NCI-H146 (cell line): ENCODE measurements at places on chromosomes 6 and 20.

DNA sequence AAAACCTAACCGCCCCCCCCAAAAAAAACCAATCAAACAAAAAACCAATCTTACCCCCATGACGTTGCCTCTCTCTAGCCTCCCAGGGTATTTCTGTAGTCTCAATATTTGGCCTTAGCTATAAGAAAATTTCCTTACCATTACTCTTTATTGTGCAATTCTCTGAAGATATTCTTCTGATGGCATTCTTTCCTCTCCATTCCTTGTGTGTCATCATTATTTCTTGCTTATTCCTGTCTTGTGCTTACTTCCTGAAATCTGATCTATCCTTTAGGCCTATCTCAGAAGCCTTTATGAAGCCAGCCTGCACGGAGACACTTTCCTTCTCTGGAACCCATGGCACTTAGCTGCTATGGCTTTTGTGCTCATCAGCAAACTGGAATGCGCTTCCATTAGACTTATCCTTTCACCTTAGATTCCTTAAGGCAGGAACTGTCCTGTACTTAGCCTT, 65.9 kb upstream of the DDR1 start:
- DNase-seq: no peak

DNA sequence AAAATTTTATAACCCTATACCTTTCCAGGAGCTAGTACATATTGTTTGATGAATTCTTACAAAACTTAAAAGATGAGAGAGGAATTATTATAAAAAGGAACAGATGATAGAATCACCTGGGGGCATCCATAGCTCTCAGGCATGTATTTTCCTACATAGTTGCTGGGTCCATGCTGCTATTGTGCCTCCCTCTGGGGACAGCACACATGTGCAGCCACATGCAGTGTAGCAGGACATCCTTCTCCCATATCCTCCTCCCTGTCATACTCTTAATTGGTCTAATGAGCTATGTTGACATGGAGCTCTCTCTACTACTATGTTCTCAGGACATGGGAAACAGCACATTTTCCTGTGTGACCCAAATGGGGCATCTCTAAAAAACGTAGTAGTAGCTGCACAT, 898.2 kb upstream of the MAP3K7 start:
- no peak for DNase-seq

DNA sequence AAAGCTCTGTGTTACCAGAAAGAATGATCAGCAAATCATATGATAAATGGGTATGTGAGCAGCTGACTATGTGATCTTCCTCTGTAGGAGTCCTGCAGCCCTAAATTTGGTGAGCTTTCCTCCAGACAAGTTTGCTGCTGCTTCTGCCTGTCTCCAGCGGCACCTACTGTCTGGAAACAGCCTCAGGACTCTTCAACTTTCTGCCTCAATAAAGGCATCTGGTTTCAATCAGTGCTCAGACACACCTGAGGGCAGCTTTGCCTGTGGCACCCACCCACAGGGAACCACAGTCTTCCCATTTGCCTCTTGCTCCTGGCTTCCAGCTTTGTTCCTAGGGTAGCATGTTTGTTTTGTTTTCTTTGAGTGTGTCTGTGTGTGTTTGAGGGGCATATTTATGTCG, 727.9 kb upstream of the MAN1A1 start:
- no peak for DNase-seq

DNA sequence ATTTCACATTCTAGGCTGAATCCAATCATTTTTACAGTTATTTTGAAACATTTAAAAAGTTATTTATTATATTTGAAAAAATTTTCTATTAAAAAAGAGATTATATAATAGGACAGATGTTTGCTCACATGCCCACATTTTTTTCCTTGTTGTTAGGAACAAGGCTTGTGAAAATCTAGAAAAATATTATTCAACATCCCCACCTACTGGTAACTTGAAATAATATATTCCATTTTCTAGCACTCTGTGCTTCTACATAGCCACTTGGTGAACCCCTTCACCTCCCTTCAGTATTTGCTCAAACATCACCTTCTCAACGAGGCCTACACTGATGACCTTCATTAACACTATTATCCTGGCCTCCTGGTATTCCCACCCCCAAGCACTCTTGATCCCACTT, 18.3 kb upstream of the GPRC6A start:
- DNase-seq: peak; percentile 23

- peak; percentile 73 for DNase-seq
Measured at GRCh38 chr6:49556429-49556837, 6.0 kb downstream of the C6orf141 start.

- DNase-seq: no peak
Measured at GRCh38 chr6:38518511-38519304, 121.0 kb downstream of the BTBD9 start.

DNA sequence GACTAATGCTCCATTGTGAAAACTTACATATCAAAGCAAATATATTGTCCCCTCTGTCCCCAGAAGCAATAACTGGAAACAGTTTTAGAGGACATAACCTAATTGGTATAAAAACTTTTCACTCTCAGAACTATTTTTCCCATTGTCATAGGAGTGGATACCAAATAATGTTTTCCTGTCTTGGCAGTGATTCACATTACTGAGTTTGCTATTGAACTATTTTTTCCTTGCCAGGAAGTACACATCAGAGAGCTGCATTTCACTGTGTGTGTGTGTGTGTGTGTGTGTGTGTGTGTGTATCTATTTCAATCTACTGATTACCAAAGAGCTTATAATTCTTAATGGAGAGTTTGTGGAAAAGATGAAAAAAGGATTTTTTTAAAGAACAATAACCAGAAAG, 45.4 kb downstream of the AKAP12 start:
- no peak for DNase-seq

- no peak for DNase-seq
Measured at GRCh38 chr6:32752580-32752979, 10.8 kb downstream of the HLA-DQB2 start.

- no peak for DNase-seq
Measured at GRCh38 chr6:7628909-7629308, 38.9 kb downstream of the SNRNP48 start.

GRCh38 chr6:2485116-2485515, 239.7 kb upstream of the GMDS start:
- no peak for DNase-seq

DNA sequence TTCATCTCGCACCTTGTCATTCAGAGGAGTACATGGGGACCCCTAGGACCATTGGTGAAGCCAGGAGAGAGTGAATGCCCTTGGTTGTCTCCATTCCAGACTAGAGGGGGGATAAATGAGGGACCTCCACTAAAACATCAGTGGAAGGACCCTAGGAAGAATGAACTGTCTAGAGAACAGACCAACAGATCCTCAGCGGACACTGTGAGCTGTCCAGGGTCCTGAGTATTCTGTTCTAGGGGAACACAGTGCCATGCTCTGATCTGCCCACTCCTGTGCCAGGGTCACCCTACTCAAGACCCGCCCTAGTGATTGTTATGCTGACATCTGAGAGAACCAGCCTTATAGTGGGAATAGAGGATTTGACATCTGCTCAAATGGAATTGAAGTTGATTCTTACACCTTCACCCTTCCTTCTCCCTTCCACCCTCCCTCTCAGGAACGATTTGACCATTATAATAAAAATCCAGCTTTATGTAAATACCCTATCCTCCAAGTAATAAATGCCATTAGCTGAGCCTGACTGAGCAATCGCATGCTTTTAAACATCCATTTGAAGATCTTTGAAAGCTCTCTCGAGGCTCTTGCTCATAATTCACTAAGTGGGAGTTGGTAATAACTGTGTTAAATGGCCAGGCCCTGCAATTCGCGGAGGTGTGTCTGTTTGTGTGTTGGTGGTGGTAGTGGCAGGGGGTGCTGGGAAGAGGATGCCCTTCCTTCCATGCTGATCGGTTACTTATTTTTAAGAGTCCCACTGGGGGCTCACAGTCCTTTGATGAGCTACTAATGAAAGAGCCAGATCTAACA, 43.6 kb upstream of the SLC32A1 start:
- DNase-seq: no peak

GRCh38 chr6:1792989-1793388, 183.3 kb downstream of the FOXC1 start:
- peak; percentile 7 for DNase-seq

DNA sequence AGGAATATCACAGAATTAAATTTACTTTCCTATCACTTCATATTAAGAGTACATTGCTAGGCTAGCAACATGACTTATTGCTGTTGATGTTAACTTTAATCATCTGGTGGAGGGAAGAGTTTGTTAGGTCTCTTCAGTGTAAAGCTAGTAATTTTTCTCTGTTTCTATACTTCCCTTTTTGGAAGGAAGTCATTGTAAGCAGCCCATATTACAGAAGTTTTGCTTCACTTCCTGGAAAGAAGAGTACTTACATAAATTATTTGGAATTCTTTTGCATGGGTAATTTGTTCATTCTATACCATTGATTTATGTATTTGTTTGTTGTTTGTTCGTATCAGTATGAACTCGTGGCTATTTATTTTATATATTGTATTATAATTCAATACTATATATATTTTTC, 405.2 kb downstream of the RFPL4B start:
- DNase-seq: no peak

DNA sequence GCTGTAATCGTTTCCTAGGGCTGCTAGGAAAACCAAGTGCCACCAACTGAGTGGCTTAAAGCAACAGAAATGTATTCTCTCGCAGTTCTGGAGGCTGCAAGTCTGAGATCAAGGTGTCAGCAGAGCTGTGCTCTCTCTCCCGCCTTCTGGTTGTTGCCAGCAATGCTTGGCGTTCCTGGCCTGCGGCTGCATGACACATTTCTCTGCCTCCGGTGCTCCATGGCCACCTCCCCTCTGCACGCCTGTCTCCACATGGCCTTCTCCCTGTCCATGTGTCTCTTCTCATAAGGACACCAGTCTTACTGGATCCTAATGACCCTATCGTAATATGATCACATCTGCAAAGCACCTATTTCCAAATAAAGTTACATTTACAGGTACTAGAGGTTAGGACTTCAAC, 91.7 kb upstream of the AKAP12 start:
- DNase-seq: no peak

GRCh38 chr6:63734923-63735322, 99.3 kb downstream of the PHF3 start:
- DNase-seq: no peak

- peak; percentile 18 for DNase-seq
Measured at GRCh38 chr6:78771586-78771985, 95.8 kb upstream of the IRAK1BP1 start.

DNA sequence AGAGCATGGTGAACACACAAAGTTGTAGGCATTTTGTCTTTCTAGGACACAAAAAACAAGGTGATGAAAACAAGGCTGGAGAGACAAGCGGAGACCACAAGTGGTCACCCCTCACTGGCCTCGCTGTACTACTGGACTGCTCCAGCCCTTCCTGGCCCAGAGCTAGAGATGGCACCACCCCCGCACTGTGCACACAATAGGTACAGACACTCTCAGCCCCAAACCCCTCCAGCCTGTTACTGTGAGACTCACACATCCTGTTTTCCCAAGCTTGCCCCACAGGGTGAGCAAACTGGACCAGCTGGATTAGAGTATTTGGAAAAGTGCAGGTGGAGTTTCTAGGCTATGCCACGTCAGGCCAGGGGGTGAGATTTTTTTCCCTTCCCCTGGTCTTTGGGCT, 8.4 kb upstream of the ZSWIM1 start:
- DNase-seq: no peak

DNA sequence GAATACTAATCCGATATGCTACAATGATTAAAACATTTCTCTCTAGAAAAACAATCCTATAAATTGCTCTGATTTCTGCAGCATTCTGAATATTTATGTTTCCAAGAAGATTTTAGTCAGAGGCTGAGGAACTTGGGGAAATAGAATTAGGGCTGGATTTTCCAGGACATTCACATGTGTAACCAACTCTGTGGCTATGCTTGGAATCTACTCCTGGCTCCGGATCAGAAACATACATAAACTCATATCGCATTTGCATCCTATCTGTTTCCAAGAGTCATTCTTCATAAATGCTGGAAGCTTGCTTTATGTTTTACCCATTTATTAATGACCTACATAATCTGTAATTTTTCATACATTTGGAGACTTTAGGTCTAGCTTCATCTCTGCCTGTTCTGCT, 459.9 kb upstream of the MARCKS start:
- DNase-seq: no peak

DNA sequence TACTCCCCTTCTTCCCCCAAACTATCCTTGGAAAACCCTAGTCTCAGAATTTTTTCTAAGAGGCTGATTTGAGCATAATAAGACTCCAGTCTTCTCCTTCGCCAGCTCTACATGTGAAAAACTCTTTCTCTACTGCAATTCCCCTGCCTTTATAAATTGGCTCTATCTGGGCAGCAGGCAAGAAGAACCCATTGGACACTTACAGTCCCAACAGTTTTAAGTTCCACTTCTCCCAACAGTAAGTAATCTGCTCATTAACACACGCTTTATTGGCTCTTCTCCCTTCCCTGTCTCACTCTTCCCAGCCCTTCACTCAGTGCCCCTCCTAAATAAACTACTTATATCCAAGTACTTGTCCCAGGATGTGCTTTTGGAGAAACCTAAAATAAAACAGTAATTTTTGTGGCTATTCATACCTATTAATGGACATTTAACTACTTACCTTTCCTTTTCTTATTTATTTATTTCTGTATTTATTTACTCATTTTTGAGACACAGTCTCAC, 11.1 kb upstream of the DDR1 start:
- DNase-seq: no peak

- no peak for DNase-seq
Measured at GRCh38 chr6:15498640-15499039, 164.2 kb downstream of the DTNBP1 start.

DNA sequence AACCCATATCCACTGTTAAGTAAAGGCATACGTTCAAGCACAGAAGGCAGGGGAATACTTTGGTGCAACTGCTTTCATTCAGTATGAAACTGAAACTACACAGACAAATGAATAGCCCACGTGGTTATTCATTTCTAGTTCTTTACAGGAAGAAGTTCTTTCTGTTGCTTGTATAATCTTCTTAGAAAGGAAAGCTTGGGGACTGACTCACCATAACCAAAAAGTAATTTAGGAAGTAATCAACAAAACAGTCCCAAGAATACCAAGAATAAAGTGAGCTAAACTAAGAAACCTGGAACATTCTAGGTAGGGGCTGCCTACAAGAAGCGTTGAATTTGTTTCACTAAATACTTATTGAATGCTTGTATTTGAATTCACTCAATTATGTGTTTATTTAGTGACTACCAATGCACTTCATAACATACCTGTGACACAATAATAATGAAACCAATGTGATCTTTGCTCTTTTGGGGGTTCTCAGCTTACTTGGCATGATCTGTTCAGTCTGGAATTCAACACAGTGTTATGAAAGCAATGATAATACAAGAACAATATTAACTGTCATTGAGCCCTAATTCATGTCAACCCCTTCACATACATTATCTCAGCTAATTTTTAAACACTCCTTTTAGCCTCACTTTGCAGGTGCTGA, 25.1 kb upstream of the KIAA0408 start:
- no peak for DNase-seq
